ENCODE measurements at places on chromosomes 7 and 10. TPM values are rescaled to one million over a fixed set of nuclear protein-coding genes. Genes with fewer than 3 reads are reported as not detected.

Gene MUC3A
- 2.6 TPM for total RNA-seq

Gene OR2A1
- total RNA-seq = not detected

Gene ABCC2
- 0.11 TPM for total RNA-seq

Gene LAMB1
- 16.6 TPM for total RNA-seq

Gene CNPY4
- 5.1 TPM for total RNA-seq

Gene TNKS2
- 15.2 TPM for total RNA-seq

GRCh38 chr10:43754569-43755260 is 106.0 kb upstream of the ZNF32 start:
- H3K27ac ChIP-seq = no peak overlapping the region
- H3K27me3 ChIP-seq = peaks cover 16% of the 10 kb centered on the region
- H3K4me1 ChIP-seq = no peaks in the 10 kb centered on the region
- DNase-seq = no peak

GRCh38 chr7:22909917-22910316 is 87.3 kb upstream of the TOMM7 start:
- H3K27ac ChIP-seq = no peak overlapping the region
- H3K27me3 ChIP-seq = no peaks in the 10 kb centered on the region
- DNase-seq = no peak
- H3K36me3 ChIP-seq = no peaks in the 10 kb centered on the region
- no peaks in the 10 kb centered on the region for H3K4me1 ChIP-seq

DNA sequence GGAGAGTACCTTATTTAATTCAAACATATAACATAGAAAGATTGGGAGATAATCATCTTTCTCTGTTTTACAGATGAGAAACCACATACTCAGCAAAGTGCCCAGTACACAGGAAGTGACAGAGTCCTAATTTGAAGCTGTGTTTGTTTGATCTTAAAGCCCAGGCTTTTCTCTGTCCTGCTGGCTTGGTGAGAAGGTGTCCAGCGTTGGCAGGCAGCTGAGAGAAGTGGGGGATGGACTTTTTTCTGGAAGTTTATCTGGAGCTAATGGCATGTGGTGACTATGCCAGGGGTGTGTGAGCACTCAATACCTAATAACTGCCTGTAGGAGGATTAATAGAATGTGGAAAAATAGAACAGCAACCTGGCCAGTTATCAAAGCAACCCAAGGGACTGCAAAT is 60.8 kb downstream of the NPSR1 start:
- H3K27me3 ChIP-seq = no peaks in the 10 kb centered on the region
- no peak for DNase-seq
- no peak overlapping the region for H3K4me3 ChIP-seq

DNA sequence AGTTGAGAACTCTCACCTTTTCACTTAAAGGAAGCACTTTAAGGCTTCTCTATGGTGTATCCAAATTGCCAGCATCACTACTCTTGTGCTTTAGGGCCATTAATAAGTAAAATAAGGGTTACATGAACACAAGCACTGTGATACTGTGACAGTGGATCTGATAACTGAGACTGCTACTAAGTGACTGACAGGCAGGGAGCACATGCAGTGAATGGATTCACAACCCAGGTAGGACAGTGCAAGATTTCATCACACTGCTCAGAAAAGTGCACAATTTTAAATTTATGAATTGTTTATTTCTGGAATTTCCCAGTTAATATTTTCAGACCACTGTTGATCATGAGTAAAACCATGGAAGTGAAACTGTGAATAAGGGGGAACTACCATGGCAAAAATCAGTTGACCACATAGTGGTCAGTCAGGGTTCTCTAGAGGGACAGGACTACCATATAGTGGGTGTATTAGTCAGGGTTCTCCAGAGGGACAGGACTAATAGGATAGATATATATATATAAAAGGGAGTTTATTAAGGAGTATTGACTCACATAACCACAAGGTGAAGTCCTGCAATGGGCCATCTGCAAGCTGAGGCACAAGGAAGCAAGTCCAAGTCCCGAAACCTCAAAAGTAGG is 20.9 kb upstream of the CYP51A1 start:
- no peaks in the 10 kb centered on the region for H3K4me1 ChIP-seq
- no peak for DNase-seq
- H3K27me3 ChIP-seq = no peaks in the 10 kb centered on the region

DNA sequence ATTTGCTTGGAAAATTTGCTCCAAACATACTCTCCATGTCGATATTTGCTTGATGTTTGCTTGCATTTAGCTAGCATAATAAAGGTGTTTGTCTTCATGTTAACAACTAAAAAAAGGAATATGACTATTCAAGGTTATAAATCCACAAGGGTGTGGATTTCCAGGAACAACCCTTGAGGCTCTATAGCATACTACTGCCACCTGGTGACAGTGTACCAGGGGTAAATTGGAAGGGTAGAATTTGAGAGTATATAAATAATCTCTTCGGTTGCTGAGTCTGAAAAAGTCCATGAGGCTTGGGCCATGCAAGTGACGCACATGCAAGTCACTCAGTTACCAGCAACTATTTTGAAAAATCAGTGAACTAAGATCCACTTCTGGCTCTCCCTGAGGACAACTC is 68.4 kb downstream of the SLIT1 start:
- H3K27ac ChIP-seq = no peak overlapping the region
- no peak for DNase-seq
- H3K27me3 ChIP-seq = peaks cover 16% of the 10 kb centered on the region
- H3K4me1 ChIP-seq = no peaks in the 10 kb centered on the region

GRCh38 chr7:97307521-97308108 is 190.1 kb downstream of the SDHAF3 start:
- no peak overlapping the region for H3K27ac ChIP-seq
- H3K4me3 ChIP-seq = no peak overlapping the region
- DNase-seq = no peak
- peaks cover 6% of the 10 kb centered on the region for H3K27me3 ChIP-seq
- H3K36me3 ChIP-seq = no peaks in the 10 kb centered on the region
- H3K4me1 ChIP-seq = no peaks in the 10 kb centered on the region

- H3K4me1 ChIP-seq = no peaks in the 10 kb centered on the region
- no peaks in the 10 kb centered on the region for H3K27me3 ChIP-seq
- H3K36me3 ChIP-seq = no peaks in the 10 kb centered on the region
- DNase-seq = no peak
Observed at GRCh38 chr10:86106616-86107015, 260.0 kb downstream of the GRID1 start.

- no peak overlapping the region for H3K4me3 ChIP-seq
- H3K27ac ChIP-seq = no peak overlapping the region
- no peaks in the 10 kb centered on the region for H3K36me3 ChIP-seq
- no peak for DNase-seq
- no peaks in the 10 kb centered on the region for H3K27me3 ChIP-seq
Observed at GRCh38 chr7:67913604-67914003, 917.0 kb downstream of the TYW1 start.

- no peak for DNase-seq
- no peak overlapping the region for H3K27ac ChIP-seq
- peaks cover 33% of the 10 kb centered on the region for H3K4me1 ChIP-seq
- no peak overlapping the region for H3K4me3 ChIP-seq
- no peaks in the 10 kb centered on the region for H3K27me3 ChIP-seq
- no peaks in the 10 kb centered on the region for H3K36me3 ChIP-seq
Observed at GRCh38 chr10:70648427-70648826, 23.9 kb upstream of the ADAMTS14 start.

DNA sequence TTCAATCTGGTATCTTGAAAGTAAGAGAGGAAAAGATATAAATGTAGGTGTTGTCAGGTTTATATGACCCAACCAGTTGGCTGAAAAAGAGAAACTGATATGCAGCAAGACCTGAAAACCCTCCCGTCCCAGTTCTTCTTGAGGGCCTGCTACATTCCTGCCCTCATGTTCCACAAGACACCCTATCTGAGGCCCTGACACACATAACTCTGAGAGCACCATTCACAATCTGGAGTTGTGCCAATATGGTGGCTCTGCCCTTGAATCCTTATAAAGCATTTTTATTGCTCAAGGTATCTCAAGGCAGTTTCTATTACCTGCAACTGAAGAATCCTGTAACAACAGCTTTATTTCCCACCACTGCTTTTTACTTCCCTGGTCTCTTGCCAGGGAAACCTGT is 17.0 kb downstream of the XPNPEP1 start:
- H3K4me3 ChIP-seq = no peak overlapping the region
- no peak overlapping the region for H3K27ac ChIP-seq
- DNase-seq = no peak
- peaks cover 4% of the 10 kb centered on the region for H3K4me1 ChIP-seq

- no peak for DNase-seq
- no peaks in the 10 kb centered on the region for H3K27me3 ChIP-seq
- no peak overlapping the region for H3K27ac ChIP-seq
- no peaks in the 10 kb centered on the region for H3K36me3 ChIP-seq
Observed at GRCh38 chr10:9291081-9291480, 1236.6 kb downstream of the GATA3 start.

GRCh38 chr7:93046641-93047040 is 71.1 kb downstream of the SAMD9 start:
- no peak overlapping the region for H3K4me3 ChIP-seq
- H3K27me3 ChIP-seq = no peaks in the 10 kb centered on the region
- peak overlapping the region; percentile 64 for H3K27ac ChIP-seq
- H3K36me3 ChIP-seq = no peaks in the 10 kb centered on the region

DNA sequence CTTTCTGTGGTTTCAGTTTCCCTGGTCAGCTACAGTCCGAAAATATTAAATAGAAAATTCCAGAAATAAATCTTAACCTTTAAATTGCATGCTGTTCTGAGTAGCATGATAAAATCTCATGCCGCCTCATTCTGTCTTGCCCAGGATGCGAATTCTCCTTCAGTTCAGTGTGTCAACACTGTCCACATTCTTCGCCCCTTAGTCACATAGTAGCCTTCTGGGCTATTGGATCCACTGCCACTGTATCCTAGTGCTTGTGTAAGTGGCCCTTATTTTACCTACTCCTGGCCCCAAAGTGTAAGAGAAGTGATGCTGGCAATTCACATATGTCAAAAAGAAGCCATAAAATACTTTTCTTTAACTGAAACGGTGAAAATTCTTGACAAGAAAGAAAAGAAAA is 129.6 kb downstream of the ZWINT start:
- no peak overlapping the region for H3K4me3 ChIP-seq
- DNase-seq = no peak
- H3K36me3 ChIP-seq = no peaks in the 10 kb centered on the region
- H3K27ac ChIP-seq = no peak overlapping the region

- no peak overlapping the region for H3K27ac ChIP-seq
- H3K27me3 ChIP-seq = no peaks in the 10 kb centered on the region
- H3K4me1 ChIP-seq = no peaks in the 10 kb centered on the region
- DNase-seq = no peak
Observed at GRCh38 chr10:96703358-96703757, 17.0 kb downstream of the PIK3AP1 start.

GRCh38 chr10:6039711-6040110 is 22.5 kb downstream of the IL2RA start:
- DNase-seq = no peak
- no peaks in the 10 kb centered on the region for H3K4me1 ChIP-seq
- H3K4me3 ChIP-seq = no peak overlapping the region
- H3K27ac ChIP-seq = no peak overlapping the region
- peaks cover 12% of the 10 kb centered on the region for H3K27me3 ChIP-seq

GRCh38 chr7:121544726-121545125 is 148.6 kb upstream of the FAM3C start:
- no peaks in the 10 kb centered on the region for H3K27me3 ChIP-seq
- no peaks in the 10 kb centered on the region for H3K4me1 ChIP-seq
- no peak for DNase-seq
- no peak overlapping the region for H3K27ac ChIP-seq
- no peaks in the 10 kb centered on the region for H3K36me3 ChIP-seq

DNA sequence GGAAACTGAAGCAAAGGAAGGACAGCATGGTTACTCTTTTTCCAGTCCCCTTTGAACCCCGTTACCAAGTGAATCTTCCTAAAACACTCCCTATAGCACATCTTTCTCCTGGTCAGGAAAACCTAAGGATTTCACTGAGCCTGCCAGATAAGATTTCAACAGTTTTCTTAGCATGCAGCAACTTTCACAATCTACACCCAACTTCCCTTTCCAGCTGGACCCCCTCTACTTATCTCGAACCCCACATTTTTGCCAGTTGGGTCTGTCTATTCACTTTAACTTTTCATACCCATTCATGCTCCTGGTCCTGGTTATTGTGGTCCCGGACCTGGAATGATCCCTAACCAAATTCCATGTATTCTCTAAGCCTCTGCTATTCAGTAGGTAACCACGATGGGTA is 14.9 kb upstream of the CPVL start:
- H3K27me3 ChIP-seq = no peaks in the 10 kb centered on the region
- DNase-seq = no peak
- no peak overlapping the region for H3K4me3 ChIP-seq
- H3K36me3 ChIP-seq = no peaks in the 10 kb centered on the region

DNA sequence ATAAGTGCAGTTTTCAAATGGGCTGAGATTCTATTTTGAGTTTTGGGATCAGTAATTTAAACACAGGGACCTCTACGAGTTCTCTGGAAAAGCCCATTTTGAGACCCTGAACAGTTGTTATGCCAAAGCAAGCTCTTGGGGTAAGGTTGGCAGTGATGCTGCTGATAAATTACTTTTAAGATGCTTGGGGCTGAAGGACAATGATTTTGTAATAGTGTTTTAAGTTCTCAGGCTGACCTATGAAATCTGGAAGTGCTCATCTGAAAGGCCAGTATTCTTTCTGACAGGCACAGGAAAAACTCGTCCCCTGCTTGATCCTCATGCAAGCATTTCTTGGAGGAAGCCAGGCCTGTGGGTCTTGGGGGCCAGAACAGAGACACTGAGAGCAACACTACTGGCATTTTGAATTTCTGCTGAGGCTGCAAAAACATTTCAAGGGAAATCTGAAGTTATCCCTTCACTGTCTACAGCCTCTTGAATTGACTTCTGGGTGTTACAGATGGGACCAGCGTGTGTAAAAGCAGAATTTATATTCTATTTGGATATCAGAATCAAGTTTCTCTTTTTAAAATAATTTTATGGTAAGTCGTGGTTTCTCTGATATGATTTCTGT is 79.7 kb downstream of the AUTS2 start:
- H3K4me1 ChIP-seq = no peaks in the 10 kb centered on the region
- H3K36me3 ChIP-seq = no peaks in the 10 kb centered on the region
- H3K27me3 ChIP-seq = no peaks in the 10 kb centered on the region
- DNase-seq = no peak
- H3K4me3 ChIP-seq = no peak overlapping the region

DNA sequence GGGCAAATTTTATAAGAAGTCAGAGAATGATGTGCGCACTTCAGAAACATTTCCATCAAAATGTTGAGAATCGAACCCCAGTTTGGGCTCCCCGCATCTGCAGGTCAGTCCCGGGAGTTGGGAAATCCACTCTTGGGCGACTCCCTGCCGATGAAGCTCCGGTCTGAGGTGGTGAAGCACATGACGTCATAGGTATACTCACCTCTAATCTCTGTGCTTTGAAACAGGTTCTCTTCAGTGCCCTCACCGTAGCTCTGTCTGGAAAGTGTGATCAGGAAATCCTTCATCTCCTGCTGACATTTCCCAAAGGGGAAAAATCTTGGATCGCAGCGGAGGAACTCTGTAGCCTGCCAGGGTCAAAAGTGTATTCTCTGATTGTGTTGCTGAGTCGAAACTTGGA is 138.5 kb downstream of the ABCA13 start:
- H3K4me3 ChIP-seq = no peak overlapping the region
- no peaks in the 10 kb centered on the region for H3K27me3 ChIP-seq
- DNase-seq = no peak
- H3K27ac ChIP-seq = no peak overlapping the region

- H3K27ac ChIP-seq = no peak overlapping the region
- no peak for DNase-seq
- no peaks in the 10 kb centered on the region for H3K4me1 ChIP-seq
Observed at GRCh38 chr10:16761300-16761699, 55.9 kb downstream of the RSU1 start.
